Stimulated activated naive B cell treated with anti-CD40 and anti-IgM and Interleukin-4, amounts not matched to agents 10 μg/mL and 1 μg/mL and 100 μg/mL, for 72 hours (primary cell): ENCODE measurements at places on chromosomes 1 and 21.

GRCh38 chr1:188367661-188368060 lies 1538.9 kb downstream of the PLA2G4A start:
- no peak for DNase-seq

DNA sequence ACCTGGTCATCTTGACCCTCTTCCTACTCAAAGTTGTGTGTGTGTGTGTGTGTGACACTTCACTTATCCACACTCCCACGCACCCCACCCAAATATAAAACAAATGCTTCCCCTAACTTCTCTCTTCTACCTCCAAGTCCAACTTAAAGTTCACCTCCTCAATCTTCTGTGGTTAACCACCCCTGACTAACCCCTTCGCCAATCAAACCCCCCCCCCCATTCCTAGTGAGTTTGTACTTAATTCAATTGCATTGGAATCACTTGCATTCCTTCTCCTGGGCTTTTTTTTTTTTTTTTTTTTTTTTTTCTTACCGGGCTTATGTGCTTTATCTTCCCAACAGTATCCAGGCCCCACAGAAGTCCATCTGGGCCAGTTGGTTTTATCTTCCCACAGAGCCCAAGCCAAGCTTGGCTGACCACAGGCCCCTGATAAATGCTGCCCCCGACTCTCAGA lies 78.4 kb downstream of the CD58 start:
- no peak for DNase-seq

GRCh38 chr21:32036756-32037155 lies 163.9 kb downstream of the HUNK start:
- DNase-seq, result no peak

- DNase-seq, result no peak
Observed at GRCh38 chr1:90786709-90787108, 69.6 kb upstream of the BARHL2 start.

- DNase-seq, result no peak
Observed at GRCh38 chr1:30412241-30413110, 310.9 kb downstream of the MATN1 start.

- DNase-seq, result no peak
Observed at GRCh38 chr1:157455318-157455717, 97.0 kb downstream of the FCRL5 start.

- DNase-seq, result no peak
Observed at GRCh38 chr1:220001095-220001501, 45.2 kb downstream of the EPRS1 start.

GRCh38 chr1:61149010-61149860 lies 66.9 kb downstream of the NFIA start:
- DNase-seq, result no peak

DNA sequence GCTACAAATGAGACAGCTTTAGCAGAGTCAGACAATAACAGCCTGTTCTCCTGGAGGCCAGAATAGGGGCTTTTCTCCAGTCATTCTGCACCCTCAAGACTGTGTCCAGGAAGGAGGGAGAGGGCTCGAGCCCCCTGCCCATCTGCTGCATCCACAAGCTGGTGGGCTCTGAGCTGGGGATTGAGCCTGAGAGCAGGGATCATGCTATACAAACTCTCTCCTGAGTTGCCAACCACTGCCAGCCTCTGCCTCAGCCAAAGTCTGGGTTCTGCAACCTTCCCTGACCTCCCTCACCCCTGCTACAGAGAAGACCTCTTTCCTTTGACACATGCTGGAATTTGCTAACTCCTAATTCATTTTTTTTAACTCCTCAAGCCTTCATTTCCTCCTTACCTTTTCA lies 14.8 kb upstream of the PPM1J start:
- no peak for DNase-seq

DNA sequence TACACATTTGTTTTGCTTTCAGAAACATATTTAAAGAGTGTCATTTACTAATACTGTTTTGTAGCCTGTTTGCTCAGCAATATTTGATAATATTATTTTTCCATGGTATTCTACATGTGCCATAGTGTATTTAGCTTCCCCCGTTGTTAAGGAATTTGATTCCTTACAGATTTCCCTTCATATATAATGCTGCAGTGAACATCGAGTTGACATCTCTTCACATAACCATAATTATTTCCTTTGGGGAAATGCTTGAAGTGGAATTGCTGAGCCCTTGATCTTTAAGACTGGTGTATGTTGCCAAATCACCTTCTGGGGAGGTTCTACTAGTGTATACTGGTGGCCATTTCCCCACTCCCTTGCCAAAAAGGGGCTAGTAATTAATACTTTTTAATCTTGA lies 42.6 kb downstream of the FAM163A start:
- no peak for DNase-seq

DNA sequence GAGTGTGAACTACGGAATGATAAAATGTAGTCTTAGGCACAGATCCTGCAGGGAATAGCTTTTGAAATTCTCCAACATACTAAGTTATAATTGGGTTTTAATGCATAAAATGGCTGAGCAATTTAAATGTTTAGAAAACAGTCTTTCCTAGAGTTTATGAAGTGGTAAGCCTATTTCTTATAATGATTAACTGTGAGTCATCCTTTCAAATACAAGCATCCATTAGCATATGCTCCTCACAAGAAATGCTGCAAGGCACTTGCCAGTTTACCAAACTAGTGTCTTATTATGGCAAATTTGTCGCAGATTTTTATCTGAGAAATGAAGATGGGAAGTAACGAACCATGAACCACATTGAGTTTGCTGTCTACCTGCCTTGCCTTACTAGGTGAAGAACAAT lies 101.3 kb upstream of the ESRRG start:
- DNase-seq, result no peak

DNA sequence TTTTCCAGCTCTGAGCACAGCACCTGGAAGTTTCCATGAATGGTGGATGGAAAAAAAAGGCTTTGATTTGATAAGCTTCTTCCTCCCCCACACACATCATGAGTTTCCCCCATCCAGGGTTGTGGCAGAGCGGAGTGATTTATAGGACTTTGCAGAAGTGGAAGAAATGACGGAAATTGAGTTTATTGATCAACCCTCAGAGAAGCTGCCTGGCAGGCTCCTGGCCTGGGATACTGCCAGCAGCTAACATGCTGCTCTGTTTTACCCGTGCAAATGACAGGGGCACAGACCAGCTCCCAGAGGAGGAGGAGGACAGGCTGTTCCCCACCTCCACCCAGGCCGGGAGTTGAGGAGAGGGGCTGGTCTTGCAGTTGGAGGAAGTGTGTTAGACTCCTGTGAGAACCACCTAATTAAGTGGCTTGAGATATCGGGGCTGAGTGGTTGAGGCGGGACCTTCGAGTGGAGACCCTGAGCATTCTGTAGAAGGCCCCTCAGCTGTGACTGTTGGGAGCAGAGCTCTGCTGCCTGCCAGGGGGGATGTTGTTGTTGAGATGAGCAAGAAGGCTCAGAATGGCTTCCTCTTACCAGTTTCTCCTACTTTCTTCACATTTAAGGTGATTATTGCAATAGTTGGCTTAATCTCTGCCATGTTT lies 21.8 kb downstream of the ADORA1 start:
- DNase-seq, result no peak

DNA sequence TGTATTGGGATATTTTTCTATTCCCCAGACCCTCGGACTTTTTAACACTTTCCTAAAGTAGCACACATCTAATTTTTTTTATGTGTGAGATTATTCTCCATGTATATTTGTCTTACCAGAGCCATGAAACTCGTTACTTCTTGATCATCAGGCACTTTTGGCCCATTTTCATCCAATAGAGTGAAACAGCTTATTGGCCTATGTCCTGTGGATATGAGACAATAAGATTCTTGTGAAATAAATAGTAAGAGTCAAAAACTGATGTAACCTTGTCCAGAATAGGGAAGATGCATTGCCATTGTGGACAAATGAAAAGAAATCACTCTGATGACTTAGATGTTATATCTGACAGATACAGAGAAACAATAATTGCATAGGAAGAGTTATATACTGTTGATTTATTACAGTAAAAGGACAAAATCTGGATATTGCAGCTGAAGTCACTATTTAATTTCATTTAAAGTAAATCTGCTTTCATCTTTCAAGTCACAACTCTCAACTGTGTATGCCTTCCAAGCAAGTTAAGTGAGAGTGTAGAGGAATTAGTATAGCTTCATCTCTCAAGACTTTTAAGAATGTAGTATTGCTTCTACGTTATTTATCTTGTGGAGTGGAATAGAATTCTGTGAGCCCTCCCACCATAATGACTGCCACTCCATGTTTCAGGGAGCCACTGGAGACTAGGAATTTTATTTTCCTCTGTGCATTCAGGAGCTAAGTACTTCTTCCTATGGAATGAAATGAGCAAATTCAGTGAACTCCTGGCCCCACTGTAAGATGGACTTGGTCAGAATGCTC lies 86.9 kb downstream of the ADAMTS1 start:
- DNase-seq, result no peak

GRCh38 chr1:29237852-29238619 lies 1.7 kb downstream of the PTPRU start:
- no peak for DNase-seq

- no peak for DNase-seq
Observed at GRCh38 chr1:58924016-58924565, 140.2 kb upstream of the JUN start.

GRCh38 chr1:18907917-18908845 lies 5.8 kb upstream of the ALDH4A1 start:
- DNase-seq, result peak; percentile 19

GRCh38 chr1:50490640-50491039 lies 67.4 kb upstream of the DMRTA2 start:
- no peak for DNase-seq
